ENCODE measurements at places on chromosomes 7 and 10.

DNA sequence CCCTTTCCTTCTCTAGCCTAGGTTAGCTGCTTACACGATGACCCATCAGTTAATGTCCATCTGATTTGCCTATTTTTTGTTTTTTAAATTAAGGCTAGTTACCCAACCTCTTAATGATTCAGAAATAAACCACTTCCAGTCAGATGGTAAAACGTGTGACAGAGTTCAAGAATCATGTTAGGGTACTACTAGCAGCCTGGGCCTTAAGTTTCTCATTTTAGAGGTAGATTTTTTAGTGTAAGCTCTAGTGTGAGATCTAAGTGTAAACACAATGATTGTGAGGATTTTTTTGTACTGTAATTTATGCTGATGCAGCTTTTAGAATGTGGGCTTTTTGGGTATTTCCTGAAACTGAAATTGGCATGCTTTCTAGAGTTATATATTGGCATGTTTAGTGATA lies 130.0 kb downstream of the CDK14 start:
- no peak for DNase-seq

- no peak for DNase-seq
Observed at GRCh38 chr10:14758994-14759664, 15.6 kb downstream of the FAM107B start.

GRCh38 chr10:79946271-79947082 lies 2.4 kb downstream of the SFTPD start:
- peak; percentile 11 for DNase-seq

GRCh38 chr10:128576336-128576735 lies 450.1 kb upstream of the MKI67 start:
- no peak for DNase-seq

Data from activated T-cell treated with anti-CD3 and anti-CD28 coated beads, Interleukin-2, amount 50 U/mL, for 48 hours (primary cell).